ENCODE measurements at places on chromosomes 13 and 19.
A peak's percentile ranks its signal among the peaks of the same experiment; 100 is the strongest.

DNA sequence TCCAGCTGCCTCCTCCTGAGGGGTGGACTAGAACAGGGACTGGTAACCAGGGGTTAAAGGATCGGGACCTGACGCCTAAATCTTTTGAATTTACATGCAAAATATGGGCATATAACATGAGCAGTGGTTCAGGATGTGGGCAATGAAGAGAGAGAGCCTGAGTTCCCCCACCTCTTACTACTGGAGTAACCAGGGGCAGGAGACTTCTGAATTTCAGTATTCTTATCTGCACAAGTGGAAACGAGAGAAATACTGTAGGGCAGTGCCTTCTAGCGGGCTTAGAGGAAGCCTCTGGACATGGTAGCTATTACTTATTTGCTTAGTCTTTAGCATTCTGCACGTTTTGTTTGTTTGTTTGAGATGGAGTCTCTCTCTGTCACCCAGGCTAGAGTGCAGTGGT lies 26.3 kb downstream of the BCAT2 start:
- DNase-seq: no peak

DNA sequence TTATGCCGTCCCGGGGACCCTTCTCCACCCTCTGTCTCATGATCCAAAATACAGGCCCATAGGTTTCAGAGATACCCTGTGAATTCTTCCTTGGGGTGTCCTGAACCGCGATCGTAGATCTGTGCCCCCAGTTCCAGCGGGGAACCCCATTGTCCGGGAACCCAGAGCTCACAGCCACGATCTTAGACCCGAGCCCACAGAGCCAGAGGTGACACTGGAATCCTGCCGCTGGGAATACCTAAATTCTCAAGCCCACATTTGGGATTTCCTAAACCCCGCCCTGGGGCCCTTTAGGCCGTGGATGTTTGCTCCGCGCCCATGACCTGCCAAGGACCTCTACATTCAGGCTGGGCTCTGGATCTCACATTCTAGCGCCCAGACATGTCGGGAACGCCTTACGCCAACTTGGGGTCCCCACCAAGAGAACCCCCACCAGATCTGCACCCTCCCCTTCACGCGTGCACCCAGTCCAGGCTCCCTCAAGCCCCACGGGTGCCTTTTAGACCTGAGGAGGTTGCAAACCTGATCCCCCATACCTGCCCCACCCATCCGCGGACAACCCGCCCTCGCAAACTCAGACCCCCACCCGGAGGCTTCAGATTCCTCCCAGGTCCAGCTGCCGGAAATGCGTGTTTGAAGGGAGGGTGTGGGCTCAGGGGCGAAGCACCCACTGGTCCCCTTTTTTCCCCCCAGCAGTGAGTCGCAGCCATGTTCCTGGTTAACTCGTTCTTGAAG lies 605 bp downstream of the CAPNS1 start:
- no peak for DNase-seq

GRCh38 chr13:77584106-77584505 lies 48.6 kb downstream of the SCEL start:
- DNase-seq: no peak

DNA sequence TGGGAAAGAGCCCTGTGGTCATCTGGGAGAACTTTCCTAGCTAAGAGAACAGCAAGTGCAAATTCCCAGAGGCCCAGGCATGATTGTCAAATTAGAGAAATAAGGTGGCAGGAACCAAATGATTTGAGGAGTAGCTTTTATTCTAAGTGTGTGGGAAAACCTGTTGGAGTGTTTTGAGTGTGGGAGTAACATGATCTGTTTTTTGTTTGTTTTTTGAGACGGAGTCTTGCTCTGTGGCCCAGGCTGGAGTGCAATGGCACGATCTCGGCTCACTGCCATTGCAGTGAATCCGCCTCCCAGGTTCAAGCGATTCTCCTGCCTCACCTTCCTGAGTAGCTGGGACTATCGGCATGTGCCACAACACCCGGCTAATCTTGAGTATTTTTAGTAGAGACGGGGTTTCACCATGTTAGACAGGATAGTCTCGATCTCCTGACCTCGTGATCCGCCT lies 2.4 kb downstream of the SAE1 start:
- DNase-seq: no peak

- DNase-seq: peak; percentile 7
These were observed 1707.6 kb upstream of the SLC10A2 start for GRCh38 chr13:104773775-104774174.

DNA sequence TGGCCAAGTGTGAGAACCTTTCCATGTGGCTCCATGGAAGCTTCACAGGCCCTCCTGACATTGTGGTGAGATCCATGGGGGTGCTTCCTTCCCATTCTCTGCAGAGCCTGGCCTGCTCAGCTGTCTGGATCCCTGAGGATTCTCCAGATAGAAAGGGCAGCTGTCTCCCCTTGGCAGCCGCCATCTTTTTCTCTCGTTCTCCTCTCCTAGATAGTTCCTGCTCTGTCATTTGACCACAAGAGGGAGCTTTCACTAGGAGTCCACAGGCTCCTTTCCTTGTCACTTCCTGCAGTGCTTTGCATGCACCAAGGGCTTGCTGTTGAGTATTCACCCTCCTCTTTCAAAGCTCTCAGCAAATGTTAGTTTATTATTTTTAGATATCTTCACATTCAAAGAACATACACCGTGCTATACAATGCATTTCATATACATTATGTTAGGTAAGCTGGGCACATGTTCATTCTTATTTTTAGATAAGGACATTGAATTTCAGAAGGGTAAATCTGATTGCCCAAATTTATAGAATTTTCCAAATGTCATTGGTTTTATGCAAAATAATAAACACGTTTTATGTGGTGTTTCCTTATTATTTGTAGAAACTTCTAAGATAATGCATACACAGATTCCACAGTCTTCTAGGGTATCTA lies 133.2 kb downstream of the FRY start:
- DNase-seq: peak; percentile 30

GRCh38 chr19:41911889-41912731 lies 16.1 kb downstream of the ERFL start:
- DNase-seq: no peak

- no peak for DNase-seq
These were observed 8.5 kb downstream of the KLF2 start for GRCh38 chr19:16333001-16333586.

- no peak for DNase-seq
These were observed 15.4 kb downstream of the LILRA1 start for GRCh38 chr19:54608792-54609191.

DNA sequence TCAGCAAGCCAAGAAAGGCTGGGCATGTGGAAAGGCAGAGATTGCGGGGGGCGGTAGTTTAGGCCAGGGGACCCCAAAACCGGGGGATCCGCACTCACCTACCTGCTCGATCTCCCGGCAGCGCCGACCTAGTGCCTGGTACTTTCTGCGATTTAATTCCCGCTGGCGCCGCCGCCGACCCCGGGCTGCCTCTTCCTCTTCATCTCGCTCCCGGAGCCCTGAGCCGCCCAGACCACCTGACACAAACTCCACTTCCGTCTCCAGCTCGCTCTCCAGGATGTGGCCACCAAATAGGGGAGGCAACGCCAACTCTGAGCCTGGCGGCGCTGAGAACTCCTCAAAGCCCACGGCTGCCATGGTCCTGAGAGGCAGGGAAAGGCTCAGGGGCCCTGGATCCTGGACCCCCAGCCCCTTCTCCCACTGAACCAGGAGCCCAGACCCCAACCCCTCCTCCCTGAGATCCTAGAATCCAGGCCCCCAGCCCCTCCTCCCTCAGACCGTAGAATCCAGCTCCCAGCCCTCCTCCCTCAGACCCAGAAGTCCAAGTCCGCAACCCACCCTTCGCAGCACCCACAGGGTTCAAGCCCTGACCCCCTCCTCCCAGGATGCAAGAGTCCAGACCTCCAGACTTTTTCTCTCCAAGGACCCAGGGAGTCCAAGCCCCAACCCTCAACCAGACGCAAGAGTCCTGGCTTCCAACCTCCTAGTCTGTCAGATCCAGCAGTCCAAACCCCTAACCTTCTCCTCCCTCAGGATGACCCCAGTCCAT lies 933 bp downstream of the TFPT start:
- DNase-seq: peak; percentile 57

DNA sequence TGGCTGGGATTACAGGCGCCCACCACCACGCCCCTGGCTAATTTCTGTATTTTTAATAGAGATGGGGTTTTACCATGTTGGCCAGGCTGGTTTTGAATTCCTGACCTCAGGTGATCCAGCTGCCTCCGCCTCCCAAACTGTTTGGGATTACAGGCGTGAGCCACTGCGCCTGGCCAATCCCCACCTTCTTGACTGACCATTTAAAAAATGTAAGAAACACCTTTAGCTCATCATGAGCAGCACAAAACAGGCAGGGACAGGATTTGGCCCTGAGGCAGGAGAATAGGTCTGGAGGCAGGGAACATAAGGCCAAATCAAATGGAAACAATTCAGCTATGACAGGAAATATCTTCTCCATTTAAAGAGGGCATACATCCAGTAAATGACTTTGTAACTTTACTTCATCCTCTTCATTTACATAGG lies 1.4 kb upstream of the MPV17L2 start:
- no peak for DNase-seq

GRCh38 chr13:48630773-48631172 lies 23.0 kb upstream of the CYSLTR2 start:
- no peak for DNase-seq

GRCh38 chr13:108525827-108526226 lies 103.6 kb upstream of the MYO16 start:
- no peak for DNase-seq

- peak; percentile 60 for DNase-seq
These were observed 571 bp upstream of the DHRS12 start for GRCh38 chr13:51804295-51805172.

DNA sequence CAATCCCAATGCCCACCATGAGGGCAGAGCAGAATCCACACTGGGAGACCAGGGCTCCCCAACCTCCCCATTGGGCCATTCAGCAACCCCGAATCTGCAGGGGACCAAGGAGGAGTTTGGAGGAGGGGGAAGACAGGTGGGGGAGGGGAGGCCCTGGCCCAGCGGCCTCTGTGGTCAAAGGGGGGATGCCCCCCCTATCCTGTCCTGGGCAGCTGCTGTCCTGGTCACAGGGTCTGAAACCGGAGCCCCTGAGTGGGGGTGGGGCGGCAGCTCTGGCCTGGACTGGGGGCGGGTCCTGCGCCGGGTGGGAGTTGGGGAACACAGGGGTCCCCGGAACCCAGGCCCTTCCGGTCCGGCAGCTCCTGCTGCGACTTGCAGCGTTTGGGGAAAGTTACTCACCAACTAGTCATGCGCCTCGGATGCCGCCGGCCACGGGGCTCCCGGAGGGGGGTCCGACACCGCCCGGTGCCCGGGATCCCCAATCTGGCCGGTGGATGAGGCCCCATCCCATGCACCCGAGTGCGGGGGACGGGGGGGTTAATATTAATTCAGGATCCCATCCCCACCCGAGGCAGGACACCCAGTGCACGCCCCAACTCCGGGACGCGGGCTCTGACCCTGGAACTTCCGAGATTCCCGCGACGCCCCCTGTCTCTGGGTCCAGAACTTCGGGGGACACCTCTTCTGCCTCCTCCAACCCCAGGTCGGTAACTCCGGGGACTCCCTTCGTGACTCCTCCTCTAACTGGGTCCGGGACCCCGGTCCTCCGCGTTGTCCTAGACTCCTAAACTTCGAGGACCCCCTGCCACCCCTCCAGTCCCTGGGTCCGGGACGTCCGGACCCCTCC lies 872 bp downstream of the HOMER3 start:
- DNase-seq: no peak

GRCh38 chr13:53020764-53021335 lies 7.8 kb upstream of the OLFM4 start:
- no peak for DNase-seq

GRCh38 chr19:10144361-10144760 lies 24.7 kb upstream of the EIF3G start:
- peak; percentile 12 for DNase-seq

DNA sequence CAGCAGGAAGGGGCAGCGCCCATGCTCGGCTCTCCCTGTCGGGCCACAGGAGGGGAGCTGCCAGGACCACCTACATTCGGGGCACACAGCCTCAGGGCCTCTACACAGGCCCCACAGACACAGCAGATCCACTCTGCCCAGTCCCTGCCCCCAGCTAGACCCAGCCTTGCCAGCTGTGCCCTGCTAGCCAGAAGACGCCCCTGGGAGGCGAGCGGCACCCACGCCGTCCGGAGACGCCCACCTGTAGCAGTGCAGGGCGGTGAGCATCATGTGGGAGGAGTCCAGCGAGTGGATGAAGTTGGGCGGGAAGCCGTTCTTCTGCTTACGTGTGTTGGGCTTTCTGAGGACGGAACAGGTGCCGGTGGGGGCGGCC lies 15.1 kb downstream of the POLRMT start:
- no peak for DNase-seq

DNA sequence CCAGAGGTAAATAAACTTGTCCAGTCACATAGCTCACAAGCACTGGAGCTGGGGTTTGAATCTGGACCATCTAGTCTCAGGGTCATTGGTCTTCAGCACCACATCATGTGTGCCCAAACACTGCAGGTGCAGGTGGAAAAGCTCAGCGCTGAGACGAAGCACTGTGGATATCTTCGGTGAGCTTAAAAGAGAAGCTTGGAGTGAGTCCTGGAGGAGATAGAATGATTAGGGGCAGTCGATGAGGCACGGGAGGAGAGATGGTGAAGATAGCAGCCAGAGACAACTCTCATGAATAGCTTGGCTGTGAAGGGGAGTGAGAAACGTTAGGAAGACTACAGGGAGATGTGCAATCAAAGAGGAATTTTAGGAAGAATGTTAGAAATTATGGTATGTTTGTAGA lies 389.3 kb downstream of the FGF9 start:
- no peak for DNase-seq
